Motor neuron (in vitro differentiated cells): ENCODE measurements at places on chromosomes 11 and 22. TPM values are rescaled to one million over a fixed set of nuclear protein-coding genes. Genes with fewer than 3 reads are reported as not detected.

The OR5P2 gene
- 0.25 TPM in 1 of 2 replicates, not detected in the other for total RNA-seq

The GGTLC3 gene
- not detected in 2 replicates for total RNA-seq

The AQP11 gene
- total RNA-seq, result 2.7 and 4.5 TPM in 2 replicates

The NOX4 gene
- total RNA-seq, result 0.91 and 2.3 TPM in 2 replicates

The P2RY6 gene
- total RNA-seq, result 0.38 TPM in 1 of 2 replicates, not detected in the other

The EMID1 gene
- total RNA-seq, result 1.9 and 2.7 TPM in 2 replicates

The PICK1 gene
- total RNA-seq, result 25.6 and 30.2 TPM in 2 replicates

The MS4A6E gene
- total RNA-seq, result not detected in 2 replicates

The CLMP gene
- total RNA-seq, result 2.1 and 2.4 TPM in 2 replicates

The LRRC75B gene
- 11.1 and 12.0 TPM in 2 replicates for total RNA-seq

The APOL6 gene
- total RNA-seq, result 4.6 and 4.8 TPM in 2 replicates

The MN1 gene
- total RNA-seq, result 6.5 and 8.1 TPM in 2 replicates

The PCNX3 gene
- 39.5 and 52.7 TPM in 2 replicates for total RNA-seq
